A549 treated with CORT108297 at 1 μM for 4 hours (cell line): ENCODE measurements at places on chromosomes 6 and 20. TPM values are rescaled to one million over a fixed set of nuclear protein-coding genes. Genes with fewer than 3 reads are reported as not detected.

The OTOR gene
- total RNA-seq = not detected in 5 replicates

The JPH2 gene
- 1.1 to 1.8 TPM (median 1.5 TPM) in 5 replicates for total RNA-seq

The STMND1 gene
- not detected in 5 replicates for total RNA-seq

The FYN gene
- 3.8 to 7.4 TPM (median 5.6 TPM) in 5 replicates for total RNA-seq

The KIF25 gene
- 0.05 to 0.39 TPM (median 0.07 TPM) in 3 of 5 replicates, not detected in the others for total RNA-seq

The FLOT1 gene
- total RNA-seq = 81.9 to 102 TPM (median 96.8 TPM) in 5 replicates

The PRDM1 gene
- total RNA-seq = 4.0 to 5.5 TPM (median 4.8 TPM) in 5 replicates

The KLC4 gene
- 5.9 to 8.6 TPM (median 7.6 TPM) in 5 replicates for total RNA-seq

The EYA4 gene
- total RNA-seq = 9.6 to 11.6 TPM (median 11.4 TPM) in 5 replicates

The KIF6 gene
- 0.13 to 0.33 TPM (median 0.16 TPM) in 5 replicates for total RNA-seq

The NHSL1 gene
- 2.6 to 4.3 TPM (median 3.2 TPM) in 5 replicates for total RNA-seq

The NRSN1 gene
- total RNA-seq = not detected in 5 replicates

The MOXD1 gene
- total RNA-seq = 1.7 to 2.5 TPM (median 2.0 TPM) in 5 replicates

The TP53TG5 gene
- total RNA-seq = not detected in 5 replicates

The TRIM10 gene
- total RNA-seq = 0.02 TPM in 1 of 5 replicates, not detected in the others

The SUMO4 gene
- total RNA-seq = 0.11 TPM in 1 of 5 replicates, not detected in the others

The PSMF1 gene
- 201 to 225 TPM (median 218 TPM) in 5 replicates for total RNA-seq

The PRDM13 gene
- 0.54 to 1.2 TPM (median 1.1 TPM) in 5 replicates for total RNA-seq

The LY6G6F gene
- not detected in 5 replicates for total RNA-seq

The LAMP5 gene
- 0.05 to 0.06 TPM in 2 of 5 replicates, not detected in the others for total RNA-seq

The HLA-DPB1 gene
- not detected in 5 replicates for total RNA-seq

The TXLNB gene
- total RNA-seq = not detected in 5 replicates

The BMP2 gene
- total RNA-seq = 0.43 to 0.69 TPM (median 0.55 TPM) in 5 replicates

The RSPH9 gene
- total RNA-seq = 0.12 to 0.29 TPM (median 0.17 TPM) in 5 replicates
